ENCODE measurements at places on chromosomes 3 and 15.

DNA sequence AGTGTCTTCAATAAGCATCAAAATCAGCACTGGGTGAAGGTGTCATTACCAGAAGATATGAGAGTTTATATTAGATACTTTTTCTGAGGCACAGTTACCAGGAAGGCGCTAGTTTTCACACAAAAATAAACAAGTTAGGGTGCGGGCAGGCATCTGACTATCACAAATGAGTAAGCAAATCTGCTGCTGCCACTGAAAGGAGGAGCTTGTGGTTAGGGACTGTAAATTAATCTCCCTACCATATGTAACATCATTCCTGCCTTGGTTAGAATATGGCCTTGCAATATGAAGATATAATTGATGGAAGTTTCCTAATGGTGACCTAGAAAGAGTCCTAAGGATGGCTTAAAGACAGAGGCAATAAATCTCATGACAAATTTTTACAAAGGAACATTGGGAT is 19.5 kb upstream of the EID1 start:
- no peak for DNase-seq

GRCh38 chr3:55634345-55634744 is 147.2 kb upstream of the WNT5A start:
- DNase-seq: no peak

DNA sequence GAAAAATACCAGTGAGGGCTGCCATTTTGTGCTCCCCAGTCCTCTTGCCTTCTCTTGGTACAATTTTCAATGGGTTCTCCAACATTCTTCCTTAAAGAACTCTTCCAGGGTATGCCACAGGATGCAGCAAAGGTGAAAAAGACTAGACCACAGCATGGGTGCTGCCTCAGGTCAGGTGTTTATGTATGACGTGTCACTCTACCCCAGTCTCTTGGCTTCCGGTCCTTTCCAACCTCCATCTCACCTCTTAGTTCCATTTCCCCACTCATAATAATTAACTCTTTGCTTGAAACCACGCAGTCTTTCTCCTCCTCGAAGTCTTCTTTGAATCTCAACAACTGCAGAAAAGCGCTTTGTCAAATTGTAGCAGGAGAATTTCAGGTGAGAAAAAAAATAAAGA is 104.7 kb upstream of the TBC1D5 start:
- no peak for DNase-seq

GRCh38 chr15:65254356-65254755 is 32.3 kb downstream of the PARP16 start:
- no peak for DNase-seq

DNA sequence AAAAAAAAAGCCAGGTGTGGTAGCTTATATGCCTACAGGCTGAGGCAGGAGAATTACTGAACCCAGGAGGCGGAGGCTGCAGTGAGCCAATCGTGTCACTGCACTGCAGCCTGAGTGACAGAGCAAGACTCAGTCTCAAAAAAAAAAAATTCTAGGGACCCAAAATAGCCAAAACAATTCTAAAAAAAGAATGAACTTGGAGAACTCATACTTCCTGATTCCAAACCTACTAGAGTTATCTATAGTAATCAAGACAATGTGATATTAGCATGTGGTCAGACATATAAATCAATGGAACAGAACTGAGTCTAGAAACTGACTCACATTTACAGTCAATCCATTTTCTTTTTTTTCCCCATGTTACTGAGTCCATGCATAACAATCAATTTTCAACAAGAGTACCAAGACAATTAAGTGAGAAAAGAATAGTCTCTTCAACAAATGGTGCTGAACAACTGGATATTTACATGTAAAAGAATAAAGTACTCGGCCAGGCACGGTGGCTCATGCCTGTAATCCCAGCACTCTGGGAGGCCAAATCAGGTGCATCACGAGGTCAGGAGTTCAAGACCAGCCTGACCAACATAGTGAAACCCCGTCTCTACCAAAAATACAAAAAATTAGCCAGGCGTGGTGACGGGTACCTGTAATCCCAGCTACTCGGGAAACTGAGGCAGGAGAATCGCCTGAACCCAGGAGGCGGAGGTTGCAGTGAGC is 11.9 kb downstream of the PRKAR2A start:
- DNase-seq: no peak

DNA sequence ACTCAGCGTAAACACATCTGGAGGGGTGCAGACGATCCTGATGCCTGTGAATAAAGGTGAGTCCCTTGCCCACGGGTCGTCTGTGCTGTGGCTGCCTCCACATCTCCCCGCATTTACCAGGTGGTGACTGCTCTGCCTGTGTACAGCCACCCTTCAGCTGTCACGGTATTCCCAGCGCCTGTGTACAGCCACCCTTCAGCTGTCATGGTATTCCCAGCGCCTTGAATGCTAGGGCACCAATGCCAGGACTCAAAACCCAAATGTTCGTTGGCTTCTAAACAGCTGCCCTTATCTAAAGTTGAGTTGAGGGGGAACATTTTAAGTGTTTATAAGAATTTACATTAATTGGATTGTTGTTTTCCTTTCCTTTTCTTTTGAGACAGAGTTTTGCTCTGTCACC is 27.4 kb downstream of the MAP6D1 start:
- no peak for DNase-seq

DNA sequence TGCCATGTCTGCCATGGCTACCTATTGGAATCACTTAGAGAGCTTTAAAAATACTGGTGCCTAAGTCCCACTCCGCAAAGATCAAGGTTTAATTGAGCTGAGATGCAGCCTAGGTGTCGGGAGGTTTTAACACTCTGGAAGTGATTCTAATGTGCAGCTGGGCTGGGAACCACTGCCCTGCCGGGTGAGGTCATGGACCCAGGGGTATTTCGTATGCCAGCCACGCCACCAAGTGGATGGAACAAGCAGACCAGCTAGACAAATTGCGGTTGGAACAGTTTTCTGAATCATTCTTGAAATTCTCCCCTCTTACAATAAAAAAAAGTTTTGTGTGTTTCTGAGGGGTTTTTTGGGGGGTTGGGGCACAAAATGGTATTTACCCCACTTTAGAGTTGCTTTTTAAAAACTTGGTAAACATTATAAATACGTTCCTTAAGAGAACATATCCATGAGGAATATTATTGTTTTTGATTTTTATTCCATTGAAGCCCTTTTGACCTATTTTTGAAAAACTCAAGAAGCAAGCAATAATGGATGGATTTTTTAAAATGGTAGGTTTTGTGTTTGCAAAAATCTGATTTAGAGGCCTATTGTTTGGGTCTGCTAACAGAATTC is 66.2 kb upstream of the CSTA start:
- DNase-seq: no peak

DNA sequence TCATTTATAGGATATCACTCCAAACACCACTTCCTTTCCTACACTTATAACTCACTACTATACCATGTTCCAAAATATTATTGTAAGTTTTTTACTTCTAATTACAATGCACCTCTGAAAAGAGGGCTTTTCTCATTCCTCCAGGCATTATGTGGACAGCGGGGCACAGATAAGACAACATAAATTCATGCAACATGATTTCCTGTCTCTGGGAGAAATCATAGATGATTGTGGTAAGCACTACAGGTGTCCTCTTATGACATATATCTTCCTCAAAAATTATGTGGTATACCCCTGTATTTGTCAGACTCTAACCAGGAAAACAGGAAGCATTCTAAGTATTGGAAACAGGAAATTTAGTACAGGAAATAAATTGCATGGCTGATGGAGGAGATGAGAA is 45.7 kb upstream of the INO80 start:
- no peak for DNase-seq

DNA sequence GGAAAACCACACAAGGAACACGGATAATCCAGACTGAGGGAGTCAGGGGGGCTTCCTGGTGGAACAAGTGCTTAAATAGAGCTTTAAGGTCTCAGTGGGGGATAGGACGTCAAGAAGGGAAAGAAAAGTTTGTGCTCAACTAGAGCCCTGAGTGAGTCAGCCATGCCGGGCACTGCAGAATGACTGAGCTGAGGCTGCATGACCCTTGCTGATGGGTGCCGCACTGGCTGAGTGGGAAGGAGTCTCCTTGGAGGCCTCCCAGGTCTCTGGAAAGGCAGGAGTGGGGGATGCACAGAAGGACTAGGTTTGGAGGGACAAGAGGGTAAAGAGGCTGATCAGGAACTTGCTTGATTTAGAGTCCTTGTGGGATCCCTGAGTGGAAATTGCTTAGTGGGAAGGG is 150.3 kb downstream of the RPLP1 start:
- DNase-seq: no peak

GRCh38 chr3:5194801-5195509 is 7.4 kb downstream of the EDEM1 start:
- no peak for DNase-seq

Measured in NCI-H1417 treated with DMSO at 0.1 percent for 48 hours (cell line).